ENCODE measurements at places on chromosomes 1 and 21.

- no peak for DNase-seq
Observed at GRCh38 chr1:117260761-117261423, 50.2 kb upstream of the VTCN1 start.

DNA sequence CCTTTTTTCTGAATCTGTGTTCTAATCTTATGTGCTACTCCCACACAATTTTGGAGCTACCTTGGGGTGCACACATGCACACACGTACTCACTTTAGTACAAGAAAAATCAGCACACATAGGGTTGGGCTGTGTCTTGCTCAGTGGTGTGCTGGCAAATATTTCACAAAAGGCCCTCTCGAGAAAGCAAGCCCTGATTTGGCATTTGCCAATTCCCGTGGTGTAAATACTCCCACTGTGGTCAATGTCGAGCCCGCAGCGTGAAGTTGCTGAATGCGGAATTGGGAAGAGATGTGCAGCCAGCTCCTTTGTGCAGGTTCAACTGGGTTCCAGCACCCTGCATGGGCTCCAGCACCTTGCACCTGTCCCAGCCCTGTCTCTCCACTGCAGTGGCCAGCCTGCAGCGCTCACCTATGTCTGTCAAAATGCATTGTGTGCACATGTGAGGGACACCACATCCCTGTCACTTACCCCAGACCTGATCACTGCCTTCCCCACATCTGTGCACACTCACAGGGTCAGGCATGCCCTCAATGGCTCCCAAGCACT lies 78.4 kb upstream of the WNT4 start:
- no peak for DNase-seq

- DNase-seq = peak; percentile 7
Observed at GRCh38 chr1:92623187-92623778, 136.6 kb upstream of the GFI1 start.

GRCh38 chr1:94856868-94857267 lies 36.7 kb downstream of the SLC44A3 start:
- DNase-seq = no peak

GRCh38 chr1:163378554-163378953 lies 56.8 kb downstream of the NUF2 start:
- DNase-seq = no peak

DNA sequence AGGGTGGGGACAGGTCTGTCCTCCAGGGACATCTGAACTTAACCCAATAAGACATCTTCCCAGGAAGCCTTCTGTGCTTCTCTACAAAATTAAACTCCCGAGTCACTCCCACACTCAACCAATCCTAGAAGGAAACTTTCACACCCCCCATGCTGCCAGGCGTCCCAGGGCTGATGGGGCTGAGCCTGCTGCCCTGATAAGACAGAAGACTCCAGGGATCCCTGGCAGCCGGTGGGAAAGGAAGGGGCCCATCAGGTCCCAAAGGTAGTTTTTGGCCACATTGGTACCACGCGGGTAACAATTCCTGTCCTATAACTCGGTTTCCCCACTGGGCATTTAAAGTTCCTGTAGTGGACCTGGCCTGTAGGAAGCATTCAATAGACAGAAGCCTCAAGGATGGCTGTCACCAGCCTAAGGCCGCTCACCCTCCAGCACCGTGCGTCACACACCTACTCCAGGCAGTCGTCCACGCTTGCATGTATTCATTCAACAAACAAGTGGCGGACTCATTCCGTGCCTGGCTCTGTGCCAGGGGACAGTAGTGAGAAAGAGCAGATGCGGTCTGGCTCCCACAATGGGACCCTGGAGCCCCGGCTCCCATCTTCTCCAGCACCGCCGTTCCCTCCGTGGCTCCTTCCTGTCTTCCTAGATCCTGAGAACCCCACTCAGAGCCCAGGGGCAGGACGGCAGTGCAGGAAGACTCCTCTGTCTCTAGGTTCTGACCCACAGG lies 465.2 kb downstream of the NPHP4 start:
- DNase-seq = no peak

GRCh38 chr1:170853302-170853701 lies 82.0 kb upstream of the MROH9 start:
- no peak for DNase-seq

GRCh38 chr1:54579337-54579781 lies 31.3 kb downstream of the ACOT11 start:
- DNase-seq = no peak

DNA sequence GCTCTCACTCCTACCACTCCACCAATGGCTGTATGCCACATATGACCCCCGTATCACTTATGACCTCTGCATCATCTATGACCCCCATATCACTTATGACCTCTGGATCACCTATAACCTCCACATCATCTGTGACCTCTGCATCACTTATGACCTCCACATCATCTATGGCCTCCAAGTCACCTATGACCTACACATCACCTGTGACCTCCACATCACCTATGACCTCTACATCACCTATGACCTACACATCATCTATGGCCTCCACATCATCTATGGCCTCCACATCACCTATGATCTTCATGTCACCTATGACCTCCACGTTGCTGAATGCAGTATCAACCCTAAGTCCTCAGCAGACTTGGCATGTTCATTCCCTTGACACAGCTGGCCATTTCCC lies 271.2 kb downstream of the MATN1 start:
- DNase-seq = no peak

GRCh38 chr1:229538945-229539344 lies 19.6 kb downstream of the ABCB10 start:
- no peak for DNase-seq

- no peak for DNase-seq
Observed at GRCh38 chr1:56548571-56548970, 30.8 kb downstream of the PLPP3 start.

GRCh38 chr21:25855576-25855975 lies 120.8 kb downstream of the GABPA start:
- no peak for DNase-seq

DNA sequence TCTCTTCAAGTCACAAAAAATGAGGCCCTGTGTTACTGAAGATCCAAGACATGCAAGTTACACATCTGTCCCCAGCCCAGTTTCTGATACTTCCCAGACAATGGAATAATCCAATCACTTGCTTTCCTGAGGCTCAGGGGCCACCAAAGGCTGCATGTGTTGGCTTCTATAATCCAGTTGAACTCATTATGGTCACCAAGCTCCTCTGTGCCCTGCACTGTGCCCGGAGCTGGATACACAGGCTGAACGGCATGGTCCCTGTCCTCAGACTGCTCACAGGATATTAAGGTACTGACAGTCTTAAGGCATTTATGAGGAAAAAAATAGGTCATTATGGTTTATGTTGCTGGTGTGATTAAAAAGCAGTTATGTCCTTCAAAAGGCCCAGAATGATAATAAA lies 117.0 kb upstream of the SYT6 start:
- no peak for DNase-seq

DNA sequence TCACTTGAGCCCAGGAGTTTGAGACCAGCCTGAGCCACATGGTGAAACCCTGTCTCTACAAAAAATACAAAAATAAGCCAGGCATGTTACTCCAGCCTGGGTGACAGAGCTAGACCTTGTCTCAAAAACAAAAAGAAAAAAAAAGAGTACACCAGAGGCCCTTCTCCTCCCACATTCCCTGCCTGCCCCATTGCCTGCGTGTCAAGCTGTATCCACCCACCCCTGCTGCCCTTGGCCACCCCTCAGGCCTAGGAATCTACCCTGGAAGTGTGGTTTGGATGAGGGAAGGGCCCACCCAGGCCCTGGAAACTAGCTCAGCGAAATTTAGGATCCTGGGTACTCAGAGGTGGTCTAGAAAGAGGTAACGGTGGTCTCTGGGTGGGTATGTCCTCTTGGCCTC lies 25.7 kb upstream of the WASF2 start:
- no peak for DNase-seq

GRCh38 chr21:34580181-34580700 lies 34.7 kb downstream of the RCAN1 start:
- DNase-seq = no peak

DNA sequence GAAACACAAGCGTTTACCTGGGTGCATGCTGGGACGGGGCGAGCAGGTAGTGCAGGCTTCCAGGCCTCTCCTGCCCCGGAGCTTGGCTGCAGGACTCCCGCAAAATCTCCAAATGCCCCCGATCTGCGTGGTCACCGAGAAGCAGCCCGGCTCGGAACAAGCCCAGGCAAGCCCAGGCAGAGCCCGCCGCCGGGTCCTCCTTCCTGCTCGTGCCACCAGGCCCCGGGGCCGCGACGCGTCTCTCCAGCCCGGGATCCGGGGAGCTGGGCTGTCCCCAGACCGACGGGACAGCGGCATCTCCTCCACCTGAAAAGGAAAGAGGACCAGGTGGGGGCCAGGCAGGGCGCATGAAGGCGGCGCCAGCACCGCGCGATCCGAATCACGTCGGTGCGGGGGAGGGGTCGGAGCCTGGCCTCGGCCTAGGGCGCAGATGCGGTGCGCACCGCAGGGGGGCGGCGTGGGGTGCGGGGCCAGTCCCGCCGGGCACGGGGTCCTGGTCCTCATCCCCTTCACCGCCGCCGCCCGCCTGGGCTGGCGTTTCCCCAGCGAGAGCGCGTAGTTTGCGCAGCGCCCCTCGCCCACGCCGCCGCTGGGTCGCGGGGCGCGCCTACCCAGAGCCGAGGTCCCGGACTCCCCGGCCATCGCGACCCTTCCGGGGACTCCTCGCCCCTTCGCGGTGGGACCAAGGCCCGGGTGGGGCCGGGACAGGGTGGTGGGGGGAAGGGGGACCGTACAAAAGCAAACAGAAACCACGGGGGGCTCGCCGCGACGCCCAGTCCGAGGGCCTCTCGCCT lies 52.4 kb upstream of the H6PD start:
- DNase-seq = peak; percentile 23

GRCh38 chr1:183077097-183077496 lies 53.9 kb downstream of the LAMC1 start:
- no peak for DNase-seq

GRCh38 chr1:40404670-40405462 lies 31.3 kb downstream of the SMAP2 start:
- DNase-seq = no peak

- no peak for DNase-seq
Observed at GRCh38 chr1:44032170-44032790, 1.0 kb upstream of the SLC6A9 start.

DNA sequence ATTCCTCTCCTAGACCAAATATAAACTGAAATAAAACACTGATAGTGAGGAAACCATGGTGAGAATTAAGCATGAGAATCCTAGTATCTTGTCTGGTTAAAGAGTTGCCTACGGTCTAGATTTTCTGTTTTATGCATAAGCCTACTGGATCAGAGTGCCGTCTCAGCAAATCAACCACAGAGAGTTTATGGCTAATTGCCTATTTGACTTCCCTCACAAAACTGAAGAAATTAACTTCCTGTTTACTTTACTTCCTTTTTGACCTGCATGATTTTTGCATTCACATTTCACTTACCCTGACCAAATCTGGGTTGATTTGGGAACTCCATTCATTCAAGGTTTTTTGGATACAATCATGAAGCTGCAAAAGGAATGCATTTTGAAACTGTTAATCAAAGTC lies 5.0 kb downstream of the GCLM start:
- DNase-seq = no peak

GRCh38 chr1:6033986-6034749 lies 11.5 kb upstream of the KCNAB2 start:
- DNase-seq = no peak

GRCh38 chr1:153251562-153251961 lies 7.9 kb upstream of the LORICRIN start:
- DNase-seq = no peak

GRCh38 chr1:41243079-41243385 lies 926 bp upstream of the SCMH1 start:
- DNase-seq = no peak

GRCh38 chr1:179052776-179053175 lies 27.1 kb downstream of the FAM20B start:
- no peak for DNase-seq

DNA sequence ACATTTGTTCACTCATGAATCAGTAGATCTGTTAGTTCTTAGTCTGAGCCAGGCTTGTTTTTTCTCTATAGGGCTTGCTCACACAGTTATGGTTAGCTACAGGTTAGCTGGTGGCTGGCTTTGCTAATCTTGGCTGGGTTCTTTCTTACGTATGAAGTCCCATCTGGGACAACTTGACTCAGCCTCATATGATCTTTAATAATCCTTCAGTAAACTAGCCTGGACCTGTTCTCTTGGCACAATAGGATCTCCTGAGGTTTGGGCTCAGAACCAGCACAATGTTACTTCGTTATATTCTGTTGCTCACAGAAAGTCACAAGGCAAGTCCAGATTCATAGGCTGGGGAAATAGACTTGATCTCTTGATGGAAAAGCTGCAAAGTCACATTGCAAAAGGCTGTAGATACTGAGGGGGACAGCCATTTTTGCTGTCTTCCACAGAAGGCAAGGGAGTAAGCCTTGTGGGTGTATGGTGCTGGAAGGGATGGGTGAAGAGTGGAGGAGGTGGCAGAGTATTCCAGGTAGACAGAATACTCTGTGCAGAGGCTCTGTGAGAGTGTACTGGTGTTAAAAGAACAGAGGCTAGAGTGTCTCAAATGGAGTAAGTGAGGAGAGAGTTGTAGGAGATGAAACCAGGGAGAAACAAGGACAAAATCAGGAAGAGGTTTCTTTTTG lies 24.4 kb downstream of the EFCAB7 start:
- DNase-seq = no peak

DNA sequence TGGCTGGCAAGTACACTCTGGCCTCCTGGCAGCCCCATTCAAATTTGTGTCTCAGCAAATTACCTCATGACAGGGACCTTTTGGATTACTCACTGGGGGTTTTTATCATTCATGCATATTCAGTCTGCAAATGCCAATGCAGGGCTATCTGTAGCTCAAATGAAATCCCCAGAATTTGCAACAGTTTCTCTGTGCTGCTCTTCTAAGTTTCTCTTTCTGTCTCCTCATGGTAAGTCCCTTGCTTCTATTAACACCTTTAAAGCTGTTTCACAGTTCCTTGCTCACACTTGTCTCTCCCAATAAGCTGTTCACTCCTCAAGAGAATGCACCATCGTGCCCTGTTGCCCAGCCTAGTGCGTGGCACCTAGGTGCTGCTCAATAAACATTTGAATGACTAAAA lies 3.3 kb upstream of the FAM78B start:
- DNase-seq = no peak

- no peak for DNase-seq
Observed at GRCh38 chr1:31936278-31936980, 1.7 kb downstream of the PTP4A2 start.

GRCh38 chr1:23581219-23581618 lies 21.9 kb upstream of the ID3 start:
- no peak for DNase-seq

GRCh38 chr1:6491480-6491962 lies at the start of gene PLEKHG5:
TSS of gene PLEKHG5 (minus strand) at chr1:6491667. CDS start at chr1:6477571, 14,096 bp downstream.
- no peak for DNase-seq

DNA sequence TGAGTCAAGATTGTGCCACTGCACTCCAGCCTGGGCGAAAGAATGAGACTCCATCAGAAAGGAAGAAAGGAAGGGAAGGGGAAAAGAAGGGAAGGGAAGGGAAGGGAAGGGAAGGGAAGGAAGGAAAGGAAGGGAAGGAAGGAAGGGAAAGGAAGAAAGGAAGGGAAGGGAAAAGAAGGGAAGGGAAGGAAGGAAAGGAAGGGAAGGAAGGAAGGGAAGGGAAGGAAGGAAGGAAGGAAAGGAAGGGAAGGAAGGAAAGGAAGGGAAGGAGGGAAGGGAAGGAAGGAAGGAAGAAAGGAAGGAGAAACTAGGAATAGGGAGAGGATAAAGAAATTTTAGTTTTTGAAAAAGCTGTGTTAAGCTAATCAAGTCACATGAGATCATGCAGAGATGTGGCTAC lies 33.4 kb upstream of the NID1 start:
- DNase-seq = no peak

Measured in NCI-H2171 (cell line).